ENCODE measurements at places on chromosomes 7 and 10.

DNA sequence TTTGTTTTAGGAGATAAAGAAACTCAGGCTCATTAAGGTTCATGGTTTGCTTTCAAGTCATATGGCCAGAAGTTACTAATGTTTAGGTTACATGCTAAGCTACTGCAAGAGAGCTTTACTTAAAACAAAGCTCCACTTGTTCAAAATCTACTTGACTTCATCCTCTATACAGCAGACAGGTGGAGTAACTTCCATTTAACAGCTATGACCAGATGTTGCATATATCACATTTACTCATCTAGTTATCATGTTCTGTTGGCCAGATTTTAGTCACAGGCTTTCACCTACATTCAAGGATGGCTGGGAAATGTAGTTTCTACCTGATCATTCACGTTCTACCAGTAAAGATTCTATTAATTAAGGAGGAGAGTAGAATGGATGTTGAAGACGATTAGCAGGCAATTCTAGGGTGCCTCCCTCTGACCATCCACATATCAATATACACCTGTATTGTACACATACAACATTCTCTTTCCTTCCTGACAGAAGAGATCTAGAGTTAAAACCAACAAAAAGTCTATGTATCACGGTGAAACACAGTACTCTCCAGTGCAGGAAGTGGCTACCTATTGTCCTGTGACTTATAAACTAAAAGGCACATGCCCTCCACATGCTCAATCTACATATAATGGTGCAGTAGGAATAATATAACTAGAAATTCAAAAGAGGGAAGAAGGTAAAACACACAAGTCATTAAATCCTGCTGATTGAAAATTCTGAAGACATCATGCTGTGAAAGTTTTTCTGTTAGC, 488.0 kb downstream of the MDFIC start:
- no peak for DNase-seq

- DNase-seq, result peak; percentile 42
Measured at GRCh38 chr10:107072786-107073185, 91.7 kb downstream of the SORCS1 start.

DNA sequence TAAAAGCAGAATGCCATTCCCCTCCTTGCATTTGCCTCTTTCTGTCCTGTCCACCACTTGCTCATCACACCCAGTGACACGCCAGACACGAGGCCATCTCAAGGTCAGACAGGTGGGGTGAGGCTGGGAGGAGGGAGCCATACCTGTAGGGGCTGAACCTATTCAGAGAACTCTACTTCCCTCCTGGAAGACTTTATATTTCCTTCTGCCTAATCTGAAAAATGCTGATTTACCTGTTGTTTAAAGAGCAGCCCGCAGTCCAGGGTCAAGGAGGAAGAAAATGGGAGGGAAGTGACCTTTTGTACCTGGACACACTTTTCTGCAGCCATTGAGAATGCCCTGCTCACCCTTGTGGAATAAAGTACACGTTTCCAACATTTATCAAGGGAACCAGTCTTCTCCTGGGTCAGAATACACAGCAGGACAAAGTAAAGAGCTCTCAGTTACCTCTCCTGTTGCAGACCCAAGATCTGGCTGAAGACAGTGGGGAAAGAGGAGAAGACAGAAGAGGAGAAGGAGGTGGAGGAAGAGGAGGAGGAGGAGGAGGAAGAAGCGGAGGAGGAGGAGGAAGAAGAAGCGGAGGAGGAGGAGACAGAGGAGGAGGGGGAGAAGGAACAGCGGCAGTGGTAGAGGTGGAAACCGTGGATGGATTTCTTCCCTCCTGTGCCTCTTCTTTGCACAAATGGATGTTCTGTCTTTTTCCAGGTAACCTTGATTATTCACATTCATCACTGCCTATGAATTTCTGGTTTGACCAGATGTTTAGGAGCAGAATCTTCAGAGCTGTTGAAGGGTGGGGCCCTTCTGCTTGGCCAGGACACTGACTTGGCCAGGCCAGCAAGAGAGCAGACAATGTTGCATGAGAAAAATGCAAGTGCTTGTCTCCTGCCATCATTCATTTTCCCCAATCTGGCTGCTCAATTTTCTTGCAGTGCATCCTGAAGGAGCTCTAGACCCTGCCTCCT, 1.2 kb upstream of the BLNK start:
- no peak for DNase-seq

DNA sequence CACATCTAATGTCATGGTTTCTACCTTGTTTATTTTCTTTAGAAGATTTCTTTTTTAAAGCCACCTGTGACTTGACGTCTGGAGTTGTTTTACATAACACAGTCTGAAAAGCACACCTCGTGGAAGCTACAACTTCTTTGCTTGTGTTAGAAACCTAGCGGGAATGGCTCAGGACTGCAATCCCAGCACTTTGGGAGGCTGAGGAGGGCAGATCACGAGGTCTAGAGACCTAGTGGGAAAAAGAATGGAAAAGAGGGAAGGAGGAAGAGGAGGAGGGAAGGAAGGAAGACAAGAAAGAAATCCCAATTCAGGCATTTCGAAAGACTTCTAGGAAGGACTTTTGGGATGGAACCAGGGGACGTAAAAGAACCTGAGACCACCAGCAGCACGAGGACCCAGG, 146.3 kb upstream of the CELF2 start:
- no peak for DNase-seq

DNA sequence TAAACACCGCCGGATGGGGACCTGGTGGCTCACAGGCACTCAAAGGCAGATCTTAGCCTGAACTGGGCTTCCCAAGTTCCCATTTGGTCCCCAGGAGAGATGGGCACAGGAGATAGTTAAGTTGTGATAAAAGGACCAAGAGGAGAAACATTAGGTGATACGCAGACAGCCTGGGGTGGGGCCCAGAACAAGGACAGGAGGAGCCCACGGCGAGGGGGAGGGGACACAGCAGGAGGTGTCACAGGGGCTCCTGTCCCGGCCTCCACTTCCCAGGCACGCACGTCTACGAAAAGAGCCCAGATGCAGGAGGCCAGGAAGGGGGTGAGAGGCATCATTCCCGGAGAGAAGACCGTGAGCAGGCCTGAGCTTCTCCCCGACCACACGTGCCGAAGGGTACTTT, 16.3 kb upstream of the DNAAF5 start:
- no peak for DNase-seq

DNA sequence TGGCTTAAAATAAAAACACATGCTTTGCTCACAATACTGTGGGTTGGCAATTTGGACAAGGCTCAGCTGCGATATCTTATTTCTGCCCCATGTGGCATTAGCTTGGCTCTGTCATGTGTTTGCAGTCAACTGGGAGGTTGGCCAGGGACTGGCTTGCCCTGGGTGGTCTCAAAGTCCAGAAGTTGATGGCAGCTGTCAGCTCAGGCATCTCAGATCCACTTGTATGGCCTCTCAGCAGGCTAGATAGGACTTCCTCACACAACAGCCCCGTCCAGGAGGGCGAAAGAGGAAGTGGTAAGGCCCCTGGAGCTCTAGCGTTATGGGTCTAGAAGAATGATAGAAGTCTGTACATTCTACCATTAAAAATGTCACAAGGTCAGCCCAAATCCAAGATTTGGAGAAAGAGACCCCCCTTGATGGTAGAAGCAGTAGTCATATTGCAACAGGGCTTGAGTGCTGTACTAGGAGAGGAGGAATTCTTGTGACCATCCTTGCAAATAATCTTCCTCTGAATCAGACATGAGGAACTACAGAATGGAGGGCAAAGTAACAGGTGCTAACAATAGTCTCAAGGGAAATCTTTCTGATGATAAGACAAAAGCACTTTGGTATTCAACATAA, 166.2 kb downstream of the FAM107B start:
- no peak for DNase-seq

DNA sequence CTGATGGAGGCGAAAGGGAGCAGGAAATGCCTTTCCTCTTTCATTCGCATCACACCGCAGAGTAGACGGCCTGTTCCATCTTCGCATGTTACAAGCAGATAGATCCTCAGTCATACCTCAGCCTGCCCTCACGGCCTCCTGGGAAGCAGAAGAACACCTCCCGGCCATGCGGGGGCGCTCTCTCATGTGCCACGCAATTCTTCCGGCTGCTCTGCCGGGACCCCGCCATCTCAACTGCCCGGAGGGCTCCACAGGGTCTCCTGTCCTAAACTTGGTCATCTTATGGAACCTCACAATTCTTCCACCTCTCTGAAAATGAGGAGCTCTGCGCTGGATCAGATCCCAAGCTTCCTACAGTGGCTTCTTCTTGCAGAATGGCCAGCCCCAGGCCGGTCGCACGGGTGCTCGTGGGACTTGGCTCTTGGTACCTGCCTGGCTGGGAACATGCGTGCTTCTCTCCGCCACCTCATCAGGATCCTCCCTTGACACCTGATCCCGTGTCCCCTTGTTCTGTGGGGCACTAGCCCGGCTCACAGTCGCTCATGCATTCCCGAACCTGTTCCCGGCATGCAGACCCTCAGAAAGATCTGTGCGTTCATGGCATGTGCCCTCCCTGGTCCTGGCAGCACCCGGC, 262.8 kb upstream of the SHH start:
- DNase-seq, result no peak

- DNase-seq, result peak; percentile 60
Measured at GRCh38 chr10:22335173-22335933, 9.9 kb upstream of the SPAG6 start.

GRCh38 chr7:158767707-158768106, 61.6 kb downstream of the ESYT2 start:
- no peak for DNase-seq

- DNase-seq, result peak; percentile 8
Measured at GRCh38 chr10:114823077-114823463, 1.5 kb downstream of the FHIP2A start.

GRCh38 chr10:110932505-110933180, 13.2 kb downstream of the SHOC2 start:
- DNase-seq, result no peak

DNA sequence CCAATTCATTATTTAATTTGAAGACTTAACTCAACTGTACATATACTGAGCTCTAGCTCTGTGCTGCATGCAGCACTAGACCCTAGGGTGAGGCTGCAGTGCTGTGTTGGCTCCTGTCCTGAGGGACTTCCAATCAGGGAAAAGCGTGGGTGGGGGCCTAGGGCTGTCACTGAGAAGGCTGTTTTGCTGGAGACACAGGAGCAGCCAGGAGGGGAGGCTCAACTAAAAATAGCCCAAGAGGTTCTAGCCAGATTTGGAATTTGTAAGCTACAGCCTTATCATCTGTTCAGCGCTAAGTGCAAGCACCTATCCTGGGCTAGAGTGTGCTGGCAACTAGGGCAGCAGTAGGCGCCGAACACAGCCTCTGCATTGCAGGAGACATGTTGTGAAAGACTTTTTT, 121.1 kb downstream of the VWC2 start:
- DNase-seq, result no peak

DNA sequence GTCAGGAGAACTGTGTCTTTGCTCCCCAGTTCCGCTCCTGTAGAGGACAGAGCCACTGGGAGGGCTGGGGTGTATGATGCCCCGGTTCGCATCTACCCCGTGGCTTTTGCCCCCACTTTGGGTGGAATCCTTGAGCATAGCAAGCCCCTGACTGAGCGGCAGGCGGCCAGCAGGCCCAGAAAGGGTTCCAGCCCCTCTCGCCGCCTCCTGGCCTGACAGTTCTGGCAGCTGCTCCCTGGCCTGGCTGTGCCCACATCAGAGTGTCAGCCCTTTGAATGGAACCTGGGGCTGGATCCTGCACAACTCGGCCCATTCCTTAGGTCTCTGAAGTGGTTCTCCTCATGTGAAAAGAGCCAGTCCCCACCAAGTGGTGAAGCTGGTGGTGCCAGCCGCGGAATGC, 106.7 kb downstream of the GRK5 start:
- no peak for DNase-seq

DNA sequence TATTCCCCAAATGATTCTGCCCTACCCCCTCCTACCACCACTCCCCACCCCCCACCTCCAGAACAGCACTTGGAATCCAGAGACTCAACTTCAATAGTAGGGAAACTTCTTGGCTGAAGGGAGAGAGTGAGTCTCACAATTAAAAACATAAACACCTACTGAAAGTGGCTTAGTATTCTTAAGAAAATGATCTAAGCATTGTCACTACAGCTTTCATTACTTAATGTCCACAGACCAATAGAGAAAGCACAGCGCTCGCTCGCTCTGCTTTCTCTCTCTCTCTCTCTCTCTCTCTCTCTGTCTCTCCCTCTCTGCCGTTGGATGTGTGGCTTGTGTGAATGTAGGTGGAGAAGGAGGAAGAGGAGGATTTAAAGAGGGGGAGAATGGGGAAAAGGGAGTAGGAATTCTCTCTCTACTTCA, 1.5 kb upstream of the SEMA3A start:
- DNase-seq, result peak; percentile 44

DNA sequence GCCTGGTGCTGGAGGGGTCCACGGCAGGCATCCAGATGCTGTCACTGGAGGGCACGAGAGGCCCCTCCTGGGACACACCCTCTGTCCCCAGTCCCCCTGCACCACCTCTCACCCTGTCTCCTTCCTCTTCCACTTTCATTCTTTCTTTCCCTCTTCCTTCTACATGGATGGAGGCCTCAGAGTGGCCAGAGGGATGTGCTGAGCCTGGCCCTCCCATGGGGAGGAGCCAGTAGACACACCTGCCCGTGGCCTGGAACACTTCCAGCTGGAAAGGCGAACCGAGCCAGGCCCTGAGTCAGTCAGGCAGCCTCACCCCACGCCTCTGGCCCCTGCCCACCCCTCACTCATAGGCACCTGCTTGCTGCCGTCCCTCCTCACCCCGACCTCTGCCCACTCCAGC, 55.9 kb upstream of the MXI1 start:
- no peak for DNase-seq

DNA sequence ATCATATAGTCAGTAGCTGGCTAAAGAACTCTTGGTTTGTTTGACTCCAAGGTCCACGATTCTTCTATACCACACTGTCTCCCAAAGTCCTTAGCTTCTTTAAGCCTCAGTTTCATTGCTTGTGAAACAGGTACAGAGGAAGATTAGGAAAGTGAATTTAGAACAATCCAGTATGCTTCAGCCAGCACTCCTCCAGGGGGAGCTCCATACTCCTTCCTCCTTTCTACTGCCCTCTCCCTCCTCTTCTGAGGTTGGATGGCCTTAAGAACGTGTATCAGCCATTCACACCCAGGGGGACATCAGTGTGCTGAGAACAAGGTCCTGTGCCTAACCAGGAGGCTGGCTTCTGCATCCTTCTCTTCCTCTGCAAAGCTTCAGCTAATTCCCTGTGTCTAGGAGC, 54.8 kb upstream of the CALD1 start:
- no peak for DNase-seq

DNA sequence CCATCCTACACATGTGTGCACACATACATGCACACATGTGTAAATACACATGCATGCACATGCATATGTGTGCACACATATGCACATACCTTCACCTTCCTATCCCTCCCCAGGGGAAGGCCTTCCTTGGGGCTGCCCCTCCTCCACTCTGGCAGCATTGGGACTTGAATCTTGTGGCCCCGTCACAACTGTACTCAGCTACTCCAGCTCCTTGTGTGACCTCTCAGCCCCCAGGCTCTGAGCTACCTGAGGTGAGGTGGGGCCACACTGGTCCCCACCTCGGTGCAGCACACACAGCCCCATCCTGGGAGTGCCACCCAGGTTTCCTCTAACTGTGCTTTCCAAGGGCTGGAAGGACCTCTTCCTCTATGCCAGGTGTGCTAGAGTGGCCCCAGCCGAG, 116.0 kb downstream of the LHPP start:
- no peak for DNase-seq

GRCh38 chr7:115637128-115637527, 393.4 kb downstream of the TFEC start:
- no peak for DNase-seq

GRCh38 chr7:148590471-148590870, at the start of gene C7orf33:
TSS of gene C7orf33 (plus strand) at chr7:148590766. CDS start at chr7:148590926, 160 bp downstream.
- DNase-seq, result no peak

Measured in globus pallidus (tissue), 1 donor.